Body of pancreas (tissue), 4 donors: ENCODE measurements at places on chromosomes 3 and 15. TPM values are rescaled to one million over a fixed set of nuclear protein-coding genes. Genes with fewer than 3 reads are reported as not detected.

- no peak overlapping the region for H3K4me3 ChIP-seq
- no peaks in the 10 kb centered on the region for H3K4me1 ChIP-seq
- no peak overlapping the region for H3K27ac ChIP-seq
- no peaks in the 10 kb centered on the region for H3K36me3 ChIP-seq
Observed at GRCh38 chr3:46191730-46192129, 16.4 kb downstream of the CCR1 start.

The PPP1R14D gene
- total RNA-seq, result not detected

- no peaks in the 10 kb centered on the region for H3K4me1 ChIP-seq
- H3K36me3 ChIP-seq, result no peaks in the 10 kb centered on the region
- H3K27me3 ChIP-seq, result no peaks in the 10 kb centered on the region
- DNase-seq, result peak; percentile 54
Observed at GRCh38 chr15:70569091-70569713, 194.2 kb downstream of the UACA start.

DNA sequence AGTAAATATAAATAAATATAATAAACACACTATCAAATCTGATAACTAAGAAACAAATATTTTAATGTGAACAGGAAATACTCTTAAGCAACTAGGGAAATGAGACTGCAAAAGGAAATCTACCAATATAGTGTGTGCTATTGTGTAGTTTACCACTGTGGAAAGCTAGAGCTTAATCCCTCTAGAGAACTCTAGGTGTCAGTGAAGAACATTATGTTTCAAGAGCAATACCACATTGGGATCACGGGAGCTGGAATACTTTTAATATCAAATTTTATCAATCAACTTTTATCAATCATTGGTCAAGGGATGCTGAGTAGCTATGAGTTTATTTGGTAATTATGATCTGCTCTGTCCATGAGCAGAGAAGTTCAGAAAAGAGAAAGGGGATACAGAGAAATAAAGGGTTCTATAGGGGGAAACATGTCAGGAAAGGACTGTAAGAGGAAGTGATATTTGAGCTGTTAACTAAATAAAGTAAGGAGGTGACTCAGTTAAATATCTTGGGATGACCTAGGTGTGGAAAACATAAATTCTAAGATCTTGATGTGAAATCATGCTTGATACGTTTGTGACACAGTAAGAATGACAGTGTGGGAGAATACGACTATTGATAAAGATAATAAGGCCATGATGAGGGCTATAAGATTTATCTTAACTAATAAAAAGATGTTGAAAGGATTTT lies 762.2 kb upstream of the ALCAM start:
- H3K4me3 ChIP-seq, result no peak overlapping the region
- peaks cover 21% of the 10 kb centered on the region for H3K4me1 ChIP-seq
- no peaks in the 10 kb centered on the region for H3K27me3 ChIP-seq
- no peak for DNase-seq
- no peaks in the 10 kb centered on the region for H3K36me3 ChIP-seq

The PP2D1 gene
- total RNA-seq, result not detected

DNA sequence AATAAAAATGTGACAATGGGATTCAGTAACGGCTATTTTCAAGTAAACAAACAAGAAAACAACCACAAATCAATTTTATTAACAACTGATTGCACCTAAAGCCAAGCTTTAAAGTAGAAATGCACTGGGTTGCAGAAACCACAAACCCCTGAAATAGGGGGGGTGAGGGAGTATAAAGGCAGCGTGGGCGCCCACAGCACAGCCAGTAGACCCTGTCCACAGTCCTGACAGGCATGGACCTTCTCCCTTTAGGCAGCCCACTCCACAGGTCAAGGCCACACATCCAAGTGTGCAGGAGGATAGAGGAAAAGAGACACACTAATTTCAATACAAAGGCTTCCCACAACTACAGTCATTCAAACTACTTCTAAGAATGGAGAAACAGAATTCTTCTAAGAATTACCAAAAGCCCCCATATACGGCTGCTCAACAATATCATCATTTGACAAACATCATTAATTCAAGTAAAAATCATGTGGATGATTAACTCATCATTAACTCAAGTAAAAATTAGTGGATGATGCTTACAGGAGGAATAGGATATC lies 48.7 kb downstream of the CHSY1 start:
- no peak overlapping the region for H3K27ac ChIP-seq
- H3K4me1 ChIP-seq, result peaks cover 7% of the 10 kb centered on the region
- DNase-seq, result no peak
- H3K4me3 ChIP-seq, result no peak overlapping the region
- H3K27me3 ChIP-seq, result no peaks in the 10 kb centered on the region

The DNAJA4 gene
- total RNA-seq, result 8.0 TPM

DNA sequence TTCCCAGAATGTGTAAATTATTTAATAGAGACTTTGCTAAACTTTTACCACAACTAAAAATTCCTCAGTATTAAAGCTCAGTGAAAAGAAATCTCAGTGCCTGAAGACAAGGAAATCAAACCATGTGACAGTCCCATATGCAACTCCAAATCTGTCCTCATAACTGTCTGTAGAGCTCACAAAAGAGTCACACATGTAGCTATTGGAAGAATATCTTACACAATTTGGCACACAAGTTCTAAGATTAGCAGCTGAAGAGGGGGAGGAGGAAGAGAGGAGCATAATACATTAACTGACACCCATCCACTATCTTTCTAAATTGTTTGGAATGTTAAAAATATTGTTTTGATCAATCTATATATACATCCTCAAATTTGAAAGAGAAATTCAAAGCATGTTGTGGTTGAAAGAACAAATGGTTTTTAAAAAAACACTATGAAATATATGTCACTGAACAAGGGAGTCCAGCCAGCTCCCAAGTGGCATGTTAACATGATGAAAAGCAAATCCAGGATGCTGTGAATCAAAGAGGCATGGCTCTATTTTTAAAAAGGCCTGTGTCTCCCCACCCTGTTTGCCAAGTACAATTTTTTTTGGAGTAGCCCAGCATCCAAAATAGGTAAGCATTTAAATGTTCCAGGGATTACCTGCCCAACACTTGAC lies 126.3 kb upstream of the NANOGP8 start:
- H3K27ac ChIP-seq, result no peak overlapping the region
- no peaks in the 10 kb centered on the region for H3K27me3 ChIP-seq
- no peaks in the 10 kb centered on the region for H3K4me1 ChIP-seq
- no peak for DNase-seq
- H3K4me3 ChIP-seq, result no peak overlapping the region

- no peaks in the 10 kb centered on the region for H3K27me3 ChIP-seq
- H3K36me3 ChIP-seq, result no peaks in the 10 kb centered on the region
- no peak overlapping the region for H3K4me3 ChIP-seq
Observed at GRCh38 chr3:140050396-140050795, 115.4 kb downstream of the CLSTN2 start.

DNA sequence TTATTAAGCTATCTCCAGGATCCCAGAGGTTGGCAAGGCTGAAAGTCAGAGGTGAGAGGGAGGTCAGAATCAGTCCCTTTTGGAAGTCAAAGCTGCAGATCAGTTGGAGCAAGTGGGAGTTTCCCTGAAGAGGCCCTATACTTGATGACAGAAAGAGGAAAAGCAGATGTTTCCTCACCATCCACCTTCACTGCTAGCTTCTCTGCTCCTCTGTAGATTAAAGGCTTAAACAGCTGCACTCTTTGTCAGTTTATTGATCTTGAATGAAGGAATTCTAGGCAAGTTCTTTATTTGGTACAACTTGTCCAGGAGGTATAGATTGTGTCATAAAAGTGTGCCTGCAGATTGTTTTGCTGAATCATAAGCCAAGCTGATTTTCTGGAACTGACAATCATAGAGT lies 408.2 kb upstream of the TGFBR2 start:
- H3K4me3 ChIP-seq, result no peak overlapping the region
- DNase-seq, result no peak
- H3K27ac ChIP-seq, result no peak overlapping the region
- no peaks in the 10 kb centered on the region for H3K36me3 ChIP-seq
- H3K4me1 ChIP-seq, result peaks cover 5% of the 10 kb centered on the region

GRCh38 chr3:87167628-87168456 lies 59.3 kb upstream of the CHMP2B start:
- H3K27ac ChIP-seq, result no peak overlapping the region
- peak; percentile 43 for DNase-seq
- no peak overlapping the region for H3K4me3 ChIP-seq
- H3K27me3 ChIP-seq, result no peaks in the 10 kb centered on the region
- H3K36me3 ChIP-seq, result no peaks in the 10 kb centered on the region

The AADAC gene
- total RNA-seq, result 7.3 TPM

The CCDC54 gene
- not detected for total RNA-seq

The ADCY5 gene
- 10.6 TPM for total RNA-seq

The FBXO22 gene
- total RNA-seq, result 23.9 TPM

GRCh38 chr3:151144760-151145159 lies 58.3 kb downstream of the GPR171 start:
- H3K4me3 ChIP-seq, result no peak overlapping the region
- peaks cover 4% of the 10 kb centered on the region for H3K4me1 ChIP-seq
- no peak for DNase-seq
- H3K27ac ChIP-seq, result no peak overlapping the region

DNA sequence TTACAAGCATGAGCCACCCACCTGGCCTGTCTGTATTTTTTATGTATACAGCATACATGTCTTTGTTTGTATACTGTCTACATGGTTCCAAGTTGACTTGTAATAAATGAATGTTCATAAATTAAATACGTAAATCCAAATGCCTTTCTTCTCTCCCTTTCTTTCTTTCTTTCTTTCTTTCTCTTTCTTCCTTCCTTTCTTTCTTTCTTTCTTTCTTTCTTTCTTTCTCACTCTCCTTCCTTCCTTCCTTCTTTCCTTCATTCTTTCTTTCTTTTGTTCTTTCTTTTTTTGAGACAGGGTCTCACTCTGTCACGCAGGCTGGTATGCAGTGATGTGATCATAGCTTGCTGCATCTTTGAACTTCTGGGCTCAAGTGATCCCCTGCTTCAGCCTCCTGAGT lies 17.1 kb upstream of the ZNF710 start:
- no peaks in the 10 kb centered on the region for H3K36me3 ChIP-seq
- H3K4me1 ChIP-seq, result no peaks in the 10 kb centered on the region
- no peak overlapping the region for H3K27ac ChIP-seq
- no peaks in the 10 kb centered on the region for H3K27me3 ChIP-seq

DNA sequence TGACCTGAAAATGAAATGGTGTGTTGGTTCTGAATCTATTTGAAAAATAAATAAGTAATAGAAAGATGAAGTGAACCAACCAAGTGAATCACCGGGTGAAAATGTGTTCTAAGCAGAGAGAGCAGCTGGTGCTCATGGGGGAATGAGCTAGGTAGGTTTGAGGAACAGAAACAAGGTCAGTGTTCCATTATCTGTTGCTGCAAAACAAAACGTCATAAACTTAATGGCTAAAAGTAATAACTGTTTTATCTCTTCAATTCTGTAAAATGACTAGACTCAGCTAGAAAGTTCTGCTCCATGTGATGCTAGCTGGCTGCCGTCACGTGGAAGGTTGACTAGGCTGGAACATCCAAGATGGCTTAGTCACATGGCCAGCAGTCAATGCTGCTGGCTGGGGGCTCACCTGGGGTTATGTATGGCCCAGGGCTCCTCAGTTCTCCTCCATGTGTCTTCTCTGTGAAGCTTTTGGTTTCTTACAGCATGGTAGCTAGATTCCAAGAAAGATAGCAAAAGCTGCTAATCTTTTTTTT lies 13.3 kb upstream of the SH3BP5 start:
- H3K4me1 ChIP-seq, result no peaks in the 10 kb centered on the region
- no peak for DNase-seq
- H3K27ac ChIP-seq, result no peak overlapping the region
- no peaks in the 10 kb centered on the region for H3K27me3 ChIP-seq

DNA sequence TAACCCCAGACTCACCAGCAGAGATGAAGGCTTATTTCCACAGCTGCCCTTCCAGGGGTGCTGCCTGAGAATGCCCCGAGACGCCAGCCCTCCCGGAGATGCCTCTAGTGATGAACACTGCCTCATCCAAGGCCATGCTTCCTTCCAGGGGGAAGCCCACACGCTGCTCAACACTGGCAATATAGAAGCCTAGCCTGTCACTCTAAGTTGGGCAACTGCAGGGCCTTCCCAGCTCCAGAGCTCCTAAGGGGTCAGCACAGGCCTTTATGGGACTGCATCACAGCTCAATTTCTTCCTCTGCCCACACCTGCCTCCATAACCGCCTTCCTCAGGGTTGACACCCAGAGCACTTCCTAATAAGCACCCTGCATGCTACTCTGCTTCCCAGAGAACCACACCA lies 217.7 kb downstream of the ABHD5 start:
- H3K4me1 ChIP-seq, result no peaks in the 10 kb centered on the region
- no peaks in the 10 kb centered on the region for H3K27me3 ChIP-seq
- DNase-seq, result no peak
- H3K36me3 ChIP-seq, result no peaks in the 10 kb centered on the region
- no peak overlapping the region for H3K27ac ChIP-seq

- H3K27ac ChIP-seq, result no peak overlapping the region
- DNase-seq, result no peak
- no peak overlapping the region for H3K4me3 ChIP-seq
- H3K4me1 ChIP-seq, result peaks cover 14% of the 10 kb centered on the region
- no peaks in the 10 kb centered on the region for H3K27me3 ChIP-seq
Observed at GRCh38 chr3:105139881-105140560, 226.7 kb upstream of the ALCAM start.

- no peaks in the 10 kb centered on the region for H3K27me3 ChIP-seq
- no peak for DNase-seq
- no peak overlapping the region for H3K27ac ChIP-seq
- H3K4me3 ChIP-seq, result no peak overlapping the region
Observed at GRCh38 chr3:83649692-83650091, 1309.1 kb upstream of the CADM2 start.

DNA sequence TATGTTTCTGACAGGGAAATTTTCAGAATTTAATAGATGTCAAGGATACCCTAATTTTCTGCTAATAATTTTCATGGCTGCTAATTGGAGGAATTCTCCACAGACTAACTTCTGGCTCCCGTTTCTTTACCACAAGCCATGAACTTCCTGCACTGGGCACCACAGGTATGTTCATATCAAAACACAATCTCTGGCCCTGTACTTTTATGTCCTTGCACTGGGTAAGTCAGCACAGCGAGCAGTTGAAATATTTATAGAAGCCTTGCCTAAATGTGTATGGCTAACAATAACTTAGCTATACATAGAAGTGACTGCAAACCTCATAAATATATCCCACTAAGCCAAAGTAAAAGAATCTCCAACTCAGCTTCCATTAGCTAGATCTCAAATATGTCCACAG lies 246.9 kb downstream of the ZIC1 start:
- H3K27ac ChIP-seq, result no peak overlapping the region
- no peak for DNase-seq
- H3K36me3 ChIP-seq, result no peaks in the 10 kb centered on the region
- H3K4me3 ChIP-seq, result no peak overlapping the region

The PSMD2 gene
- total RNA-seq, result 83.7 TPM

- H3K27me3 ChIP-seq, result no peaks in the 10 kb centered on the region
- H3K27ac ChIP-seq, result no peak overlapping the region
- no peak overlapping the region for H3K4me3 ChIP-seq
- DNase-seq, result no peak
Observed at GRCh38 chr15:55494931-55495330, 13.1 kb downstream of the DNAAF4 start.

DNA sequence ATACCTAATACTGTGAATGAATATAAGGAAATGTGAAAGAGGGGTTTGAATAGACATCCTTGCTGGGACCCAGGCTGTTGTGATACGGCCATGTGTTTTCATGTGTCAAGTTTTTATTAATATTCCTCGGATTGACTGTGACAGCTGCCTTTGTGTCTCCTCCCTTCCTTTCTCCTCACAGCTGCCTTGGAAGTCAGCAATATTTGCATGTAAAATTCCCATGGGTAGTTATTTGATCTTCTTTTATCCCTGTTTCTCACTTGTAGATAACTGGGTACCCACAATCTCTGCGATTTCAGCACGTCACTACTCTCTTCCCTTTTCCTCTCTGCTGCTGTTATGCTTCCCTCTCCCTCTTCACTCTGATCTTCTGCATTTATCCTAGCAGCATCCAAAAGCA lies 9.4 kb downstream of the GPR156 start:
- DNase-seq, result no peak
- no peak overlapping the region for H3K4me3 ChIP-seq
- H3K4me1 ChIP-seq, result no peaks in the 10 kb centered on the region
- H3K27ac ChIP-seq, result no peak overlapping the region

The NR2E3 gene
- total RNA-seq, result 0.52 TPM
